ENCODE measurements at places on chromosomes 3 and 15. TPM values are rescaled to one million over a fixed set of nuclear protein-coding genes. Genes with fewer than 3 reads are reported as not detected.

HGD gene
- total RNA-seq: not detected

HTR3E gene
- not detected for total RNA-seq

MESP2 gene
- total RNA-seq: not detected

CCRL2 gene
- 2.2 TPM for total RNA-seq

RBP2 gene
- not detected for total RNA-seq

PYDC2 gene
- total RNA-seq: not detected

TNFAIP8L3 gene
- total RNA-seq: not detected

HHLA2 gene
- not detected for total RNA-seq

LIPH gene
- not detected for total RNA-seq

Measured in OCI-LY7 (cell line).